ENCODE measurements at places on chromosomes 2 and 18.
A peak's percentile ranks its signal among the peaks of the same experiment; 100 is the strongest.

DNA sequence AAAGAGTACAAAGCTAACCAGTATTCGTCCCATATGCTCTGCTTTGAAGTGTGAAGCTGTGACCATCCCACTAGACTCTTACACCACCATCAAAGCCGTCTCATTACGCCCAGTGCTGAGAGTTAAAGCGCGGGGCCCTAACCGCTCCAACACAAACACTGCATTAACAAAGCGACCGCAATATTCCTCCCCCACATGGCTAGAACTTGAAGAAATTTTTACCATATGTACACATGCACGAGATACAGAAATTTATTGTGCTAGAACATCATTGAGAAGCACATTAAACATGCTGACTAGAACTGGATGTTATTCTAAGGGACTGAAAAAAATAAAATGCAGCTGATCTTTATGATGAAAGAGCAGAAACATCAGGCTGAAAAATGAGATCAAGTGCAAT, 20.5 kb downstream of the FTCDNL1 start:
- DNase-seq, result no peak

GRCh38 chr18:37676276-37676675, 110.7 kb upstream of the CELF4 start:
- DNase-seq, result no peak

DNA sequence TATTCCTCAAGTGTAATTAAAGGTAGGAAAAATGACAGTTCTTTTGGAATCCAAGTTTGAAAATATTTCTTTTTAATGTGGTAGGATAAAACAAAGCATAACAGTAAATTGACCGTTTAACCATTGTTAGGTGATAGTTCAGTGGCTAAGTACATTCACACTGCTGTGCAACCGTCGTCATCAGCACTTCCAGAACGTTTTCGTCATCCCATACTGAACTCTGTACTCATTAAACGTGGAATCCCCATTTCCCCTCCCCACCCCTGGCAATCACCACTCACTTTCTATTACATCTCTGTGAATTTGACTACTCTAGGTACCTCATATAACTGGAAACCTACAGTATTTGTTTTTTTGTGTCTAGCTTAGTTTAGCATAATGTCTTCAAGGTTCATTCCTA, 32.9 kb upstream of the FZD5 start:
- no peak for DNase-seq

DNA sequence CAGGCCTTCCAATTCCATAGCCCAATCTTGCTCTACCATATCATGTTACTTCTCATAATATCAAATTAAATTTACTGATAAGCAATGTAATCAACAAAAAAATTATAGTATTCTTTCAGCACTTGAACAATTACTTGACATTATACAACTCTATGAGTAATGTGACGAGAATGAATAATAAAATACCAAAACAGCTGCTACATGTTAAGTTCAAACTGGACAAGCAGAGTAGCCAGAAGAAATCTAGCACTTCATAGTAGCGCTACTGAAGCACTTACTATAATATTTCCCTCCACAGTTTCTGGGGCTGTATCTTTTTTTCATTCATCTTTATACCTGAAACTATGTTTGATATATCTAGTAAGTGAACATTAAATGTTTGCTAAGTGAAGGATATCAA, 14.9 kb downstream of the PPP3R1 start:
- DNase-seq, result no peak

DNA sequence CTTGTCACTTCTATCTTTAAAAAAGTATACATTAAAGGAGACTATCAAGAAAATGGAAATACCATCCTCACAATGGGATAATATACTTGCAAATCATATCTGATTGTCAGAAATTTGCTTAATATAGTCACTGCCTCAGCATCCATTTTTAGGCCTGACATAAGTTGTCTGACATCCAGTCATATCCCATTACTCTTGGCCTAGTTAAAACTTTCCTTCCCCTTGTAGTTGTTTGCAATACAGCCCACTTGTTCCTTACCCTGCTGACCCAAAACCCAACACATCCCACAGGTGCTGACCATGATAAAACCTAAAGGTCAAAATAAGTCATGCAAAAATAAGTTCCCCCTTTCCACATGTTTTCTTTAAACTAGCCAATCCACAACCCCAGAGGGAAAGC, 3.6 kb upstream of the ARHGEF33 start:
- no peak for DNase-seq

DNA sequence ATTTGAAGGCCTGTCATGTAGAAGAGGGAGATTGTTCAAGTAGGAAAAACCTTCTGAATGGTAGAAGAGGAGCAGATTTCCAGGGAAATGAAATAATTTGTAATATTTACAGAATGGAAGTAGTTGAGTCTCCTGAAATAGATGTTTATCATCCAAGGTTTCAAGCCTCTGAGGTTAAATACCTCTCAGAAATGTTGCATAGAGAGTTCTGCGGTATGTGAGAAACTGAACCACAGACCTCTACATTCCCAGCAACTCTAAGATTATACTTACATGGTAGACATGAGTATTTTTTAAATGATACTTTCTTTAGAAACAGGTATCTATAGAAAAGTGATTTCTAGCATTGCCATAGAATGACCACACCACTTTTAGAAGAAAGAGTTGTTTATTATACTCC, 379.8 kb upstream of the FANCL start:
- DNase-seq, result no peak

DNA sequence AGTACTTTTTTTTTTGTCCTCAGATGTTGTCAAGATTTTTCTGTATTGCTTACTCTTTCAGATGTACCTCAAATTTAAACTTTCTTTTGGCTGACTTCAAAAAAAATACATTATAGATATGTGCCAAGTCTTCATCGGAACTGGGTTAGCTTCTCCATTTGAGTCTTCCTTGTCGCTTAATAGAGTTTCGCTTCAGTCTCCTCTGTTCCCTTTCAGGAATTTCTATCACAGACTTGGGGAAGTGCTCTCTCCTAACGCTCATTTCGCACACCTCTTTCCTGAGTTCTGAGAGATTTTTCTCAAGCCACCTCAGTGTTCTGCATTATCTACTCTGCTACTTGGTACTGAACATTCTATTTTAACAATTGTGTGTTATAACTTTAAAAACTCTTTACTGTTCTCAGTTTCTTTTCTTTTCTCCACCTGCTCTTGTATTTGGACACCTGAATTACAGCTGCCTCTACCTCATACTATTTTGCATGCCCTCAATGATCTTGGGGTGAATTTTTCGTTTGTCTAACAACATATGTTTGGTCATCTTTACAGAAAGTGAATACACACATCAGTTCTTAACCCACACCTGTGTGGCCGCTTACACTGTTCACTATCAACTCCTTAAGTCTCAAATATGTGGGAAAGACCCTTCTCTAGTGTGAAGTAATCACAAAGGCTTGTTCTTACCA, 16.5 kb downstream of the PTPN2 start:
- DNase-seq, result peak; percentile 45

GRCh38 chr2:189190685-189191084, 11.1 kb upstream of the COL5A2 start:
- no peak for DNase-seq

DNA sequence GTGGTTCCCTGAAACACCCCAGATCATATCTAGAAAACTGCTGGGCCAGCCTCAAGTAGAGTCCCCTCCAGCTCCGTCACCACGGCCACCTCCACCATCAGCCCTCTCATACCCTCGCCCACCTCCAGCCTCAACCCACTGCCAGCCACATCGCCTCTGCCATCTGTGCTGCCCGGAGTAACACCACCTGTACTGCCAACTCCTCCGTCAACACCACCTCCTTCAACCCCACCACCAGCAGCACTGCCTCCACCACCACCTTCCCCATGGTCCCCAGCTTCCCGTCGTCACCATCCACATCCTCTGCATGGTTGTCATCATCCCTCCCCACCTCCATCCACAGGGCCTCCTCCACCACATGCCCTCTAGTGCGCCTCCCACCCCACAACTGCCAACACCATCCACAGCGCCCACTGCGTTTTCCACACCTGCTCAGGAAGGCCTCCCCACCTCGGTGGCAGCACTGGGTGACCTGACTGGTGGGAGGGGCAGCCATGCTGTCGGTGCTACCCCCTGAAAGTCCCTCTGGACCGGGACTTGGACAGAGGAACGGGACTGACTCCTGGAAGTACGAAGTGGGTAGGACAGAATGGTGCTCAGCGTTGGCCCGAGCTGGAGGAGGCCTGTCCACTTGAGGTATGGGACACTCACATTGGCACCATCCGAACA, 1.6 kb downstream of the SNED1 start:
- no peak for DNase-seq

DNA sequence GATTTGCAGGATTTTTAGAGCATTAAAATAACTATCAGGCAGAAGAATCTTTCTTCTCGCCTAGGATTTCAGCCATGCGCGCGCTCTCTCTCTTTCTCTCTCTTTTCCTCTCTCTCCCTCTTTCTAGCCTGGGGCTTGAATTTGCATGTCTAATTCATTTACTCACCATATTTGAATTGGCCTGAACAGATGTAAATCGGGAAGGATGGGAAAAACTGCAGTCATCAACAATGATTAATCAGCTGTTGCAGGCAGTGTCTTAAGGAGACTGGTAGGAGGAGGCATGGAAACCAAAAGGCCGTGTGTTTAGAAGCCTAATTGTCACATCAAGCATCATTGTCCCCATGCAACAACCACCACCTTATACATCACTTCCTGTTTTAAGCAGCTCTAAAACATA, 137.0 kb downstream of the MEIS1 start:
- DNase-seq, result no peak

GRCh38 chr2:207952564-207953345, 72.6 kb downstream of the PLEKHM3 start:
- DNase-seq, result no peak

- DNase-seq, result no peak
Measured at GRCh38 chr2:221610675-221611074, 38.6 kb upstream of the EPHA4 start.

DNA sequence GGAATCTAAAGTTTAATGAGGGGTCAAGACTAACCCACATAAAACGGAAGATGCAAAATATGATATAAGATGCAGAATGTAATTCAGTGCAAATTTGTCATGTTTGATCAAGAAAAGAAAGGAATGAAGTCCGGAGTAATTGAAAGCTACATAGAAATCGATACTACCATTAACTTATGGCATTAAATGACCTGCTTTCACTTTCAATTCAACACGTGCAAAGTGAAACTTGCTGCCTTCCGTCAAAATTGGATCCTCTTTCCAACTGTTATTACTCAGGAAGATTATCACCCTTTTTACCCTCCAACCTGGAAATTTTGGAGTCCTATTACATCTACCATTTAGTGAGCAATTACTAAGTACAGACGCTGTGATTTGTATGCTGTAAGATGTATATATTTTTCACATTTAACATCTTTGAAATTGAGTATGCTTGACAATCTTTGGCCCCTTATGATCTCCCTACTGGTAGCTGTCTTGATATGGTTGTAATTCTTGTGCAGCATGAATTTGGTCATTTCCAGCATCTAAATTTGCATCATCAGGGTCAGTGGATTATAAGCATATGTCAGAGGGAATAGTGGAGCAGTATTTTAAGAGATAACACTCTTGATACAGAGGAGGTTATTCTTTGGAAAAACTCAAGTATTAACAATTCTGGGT, 18.6 kb downstream of the UNC80 start:
- peak; percentile 17 for DNase-seq

DNA sequence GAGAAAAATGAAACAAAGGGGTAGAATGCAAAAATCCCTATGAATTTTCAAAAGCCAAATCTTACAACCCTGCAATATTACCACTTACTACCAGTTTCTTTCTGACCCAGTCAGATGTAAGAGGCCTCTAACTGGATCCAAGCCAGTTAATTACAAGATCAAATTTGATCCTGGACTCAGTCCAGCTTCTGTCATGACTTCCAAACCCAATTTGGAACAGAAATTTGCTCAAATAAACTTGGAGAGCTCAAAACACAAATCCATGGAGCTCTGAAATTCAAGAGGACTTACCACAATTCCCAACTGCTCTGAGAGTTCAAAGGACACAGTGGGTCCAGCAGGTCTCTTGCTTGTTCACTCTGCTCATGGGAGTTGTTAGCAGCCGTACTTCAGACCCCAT, 1271.7 kb upstream of the SLC39A10 start:
- DNase-seq, result no peak

GRCh38 chr2:81396417-81397019, 1092.0 kb upstream of the LRRTM1 start:
- no peak for DNase-seq

GRCh38 chr18:8461544-8461943, 147.7 kb upstream of the RAB12 start:
- no peak for DNase-seq

DNA sequence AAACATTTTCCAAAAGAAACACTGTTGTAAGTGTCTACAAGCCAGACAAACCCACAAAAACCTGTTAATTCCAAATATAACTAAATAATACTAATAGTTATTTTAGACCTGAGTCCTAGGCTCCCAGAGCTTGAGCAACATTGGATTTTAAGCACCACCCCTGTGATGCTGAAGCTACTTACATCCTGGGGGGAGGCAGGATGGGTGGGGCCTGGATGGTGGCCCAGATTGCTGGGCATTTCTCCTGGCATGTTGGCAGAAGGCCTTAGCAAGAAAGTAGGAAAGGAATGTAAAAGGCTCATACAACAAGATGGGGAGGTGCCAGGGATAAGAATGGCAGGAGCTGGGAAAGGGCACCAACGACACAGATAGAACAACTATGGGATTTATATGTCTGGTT, 50.7 kb upstream of the OTX1 start:
- DNase-seq, result no peak

GRCh38 chr2:112661656-112662305, 16.0 kb downstream of the SLC20A1 start:
- no peak for DNase-seq

GRCh38 chr2:199841409-199841808, 9.6 kb downstream of the FTCDNL1 start:
- DNase-seq, result no peak

DNA sequence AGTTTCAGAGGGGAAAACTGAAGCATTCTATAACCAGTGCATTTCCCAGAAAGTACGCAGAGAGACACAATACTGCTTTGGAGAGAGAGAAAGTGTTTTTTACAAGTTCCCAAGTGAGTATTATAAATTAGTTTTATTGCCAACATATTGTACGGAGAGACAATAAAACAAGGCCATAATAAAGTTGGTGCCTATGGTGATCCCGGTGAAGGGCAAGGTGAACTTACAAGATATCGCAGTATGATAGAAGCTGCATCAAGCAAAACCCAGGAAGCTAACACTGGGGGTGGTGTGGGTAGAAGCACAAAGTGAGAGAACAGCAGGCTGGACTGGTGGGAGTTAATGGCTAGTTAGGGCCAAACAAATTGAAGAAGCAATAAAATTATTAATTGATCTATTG, 7.5 kb downstream of the TMSB10 start:
- DNase-seq, result no peak

GRCh38 chr18:34951625-34952379, 89.4 kb upstream of the MAPRE2 start:
- no peak for DNase-seq

DNA sequence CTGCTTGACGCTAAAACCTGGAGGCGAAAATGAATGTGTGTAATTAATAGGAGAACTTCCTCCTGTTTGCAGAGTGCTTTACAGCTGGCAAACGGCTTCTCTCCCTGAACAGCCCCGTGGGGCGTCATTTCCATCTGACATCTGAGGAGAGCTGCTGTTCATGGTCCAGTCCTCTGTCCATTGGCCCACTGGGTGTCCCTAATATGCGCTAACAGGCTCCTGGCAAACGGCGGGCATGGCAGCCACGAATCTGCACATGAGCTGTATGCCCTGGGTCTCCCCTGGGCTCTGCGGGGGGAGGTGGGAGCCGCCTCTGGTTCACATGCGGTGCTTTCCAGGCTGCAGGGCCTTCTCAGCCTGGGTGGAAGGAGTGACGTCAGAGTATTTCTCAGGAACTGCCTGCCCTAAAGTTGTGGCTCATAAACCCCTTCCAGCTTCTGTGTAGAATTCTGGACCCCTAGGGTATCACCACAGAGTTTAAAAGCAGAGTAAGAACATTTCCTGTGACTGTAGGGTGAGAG, 73.2 kb downstream of the LRRFIP1 start:
- peak; percentile 90 for DNase-seq
